ENCODE measurements at places on chromosomes 4 and X. TPM values are rescaled to one million over a fixed set of nuclear protein-coding genes. Genes with fewer than 3 reads are reported as not detected.
A peak's percentile ranks its signal among the peaks of the same experiment; 100 is the strongest.

GRCh38 chr4:7124689-7125442 lies 57.0 kb upstream of the GRPEL1 start:
- DNase-seq, result no peak

DNA sequence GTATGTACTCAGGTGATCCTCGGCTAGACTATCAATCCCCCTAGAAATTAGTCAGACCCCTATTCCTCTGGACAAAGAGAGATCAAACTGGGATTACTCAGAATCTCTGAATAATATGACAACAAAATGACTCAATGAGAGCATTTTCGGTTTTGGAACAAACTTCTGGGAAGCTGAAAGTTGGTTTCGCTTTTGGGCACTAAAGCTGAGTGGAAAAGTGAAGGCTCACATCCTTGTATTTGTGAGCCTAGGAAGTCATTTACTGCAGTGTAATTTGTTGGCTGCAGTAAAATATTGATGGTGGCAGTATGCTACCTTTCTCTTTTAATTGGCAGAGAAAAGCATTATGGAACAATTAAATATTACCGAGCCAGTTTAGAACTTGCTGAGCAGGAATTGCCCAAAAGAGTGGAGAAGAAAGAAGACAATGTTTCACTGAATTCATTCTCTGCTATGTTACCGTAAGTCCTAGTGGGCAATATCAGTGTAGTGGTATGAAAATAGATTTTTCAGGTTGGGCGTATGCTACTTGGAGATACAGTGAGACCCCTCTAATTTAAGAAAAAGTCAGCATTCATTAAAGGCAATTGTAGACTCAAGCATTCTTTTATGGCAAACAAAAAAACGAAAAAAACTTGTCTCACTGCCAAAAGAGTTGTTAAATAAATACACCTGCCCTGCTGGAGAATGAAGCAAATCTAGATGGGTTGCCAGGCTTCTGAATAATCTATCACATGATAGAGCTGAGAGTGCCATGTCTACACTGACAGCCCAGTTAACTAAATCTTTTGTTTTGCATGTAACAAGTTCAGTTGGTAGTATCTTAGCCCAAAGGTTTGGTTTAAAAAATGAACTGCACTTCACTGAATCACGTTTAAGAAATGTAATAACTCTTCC lies 69.6 kb downstream of the AGTR2 start:
- no peak for DNase-seq

DNA sequence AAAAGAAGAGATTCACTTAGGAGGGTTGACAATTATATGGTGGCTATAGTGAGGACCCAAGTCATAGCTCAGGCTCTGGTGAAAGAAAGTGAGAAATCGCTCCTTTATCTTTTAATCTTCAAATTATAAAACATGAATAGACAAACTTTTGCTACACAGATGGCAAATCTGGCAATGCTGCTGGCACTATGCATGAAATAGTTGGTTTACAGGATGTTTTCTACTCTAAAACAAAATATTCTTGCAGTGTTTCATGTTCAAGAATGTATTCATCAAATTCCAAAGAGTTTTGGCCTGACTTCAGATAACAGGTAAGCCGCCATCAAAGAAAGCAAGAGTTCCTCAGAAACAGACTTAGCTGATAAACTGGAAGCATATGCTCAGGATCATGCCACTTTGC lies 801.2 kb downstream of the C4orf33 start:
- no peak for DNase-seq

Gene AR
- 0.22 TPM for total RNA-seq

Gene MAGIX
- 1.0 TPM for total RNA-seq

DNA sequence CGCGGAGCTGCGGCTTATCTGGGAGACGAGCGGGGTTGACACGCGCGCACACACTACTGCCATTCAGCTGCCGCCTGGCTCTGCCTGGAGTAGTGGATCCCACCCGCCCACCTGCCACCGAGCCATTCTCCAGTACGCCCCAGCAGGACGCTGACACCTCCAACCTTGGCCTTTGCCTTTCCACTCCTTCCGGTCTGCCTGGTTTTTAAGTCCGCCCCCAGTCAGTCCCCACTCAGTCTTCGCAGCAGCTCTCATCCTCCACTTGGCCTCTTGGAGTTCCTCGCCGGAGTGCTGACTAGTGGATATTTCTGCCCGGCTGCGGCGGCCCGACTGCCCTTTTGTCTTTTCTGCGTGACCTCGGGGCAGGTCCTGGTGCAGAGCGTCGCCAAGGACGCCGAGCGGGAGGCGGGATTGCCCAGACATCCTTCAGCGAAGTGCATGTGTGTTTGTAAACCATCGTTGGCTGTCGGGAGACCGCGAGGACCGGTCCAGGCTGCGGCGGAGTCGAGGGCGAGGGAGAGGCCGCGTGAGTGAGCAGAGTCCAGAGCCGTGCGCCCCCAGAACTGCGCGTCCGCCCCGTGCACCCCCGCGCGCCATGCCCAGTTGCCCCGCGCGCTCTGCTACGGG lies 1.1 kb downstream of the SLIT2 start:
- no peak for DNase-seq

- no peak for DNase-seq
These were observed 137.8 kb upstream of the CPEB2 start for GRCh38 chr4:14864365-14865030.

GRCh38 chr4:136277741-136278140 lies 1254.6 kb downstream of the PCDH18 start:
- DNase-seq, result no peak

DNA sequence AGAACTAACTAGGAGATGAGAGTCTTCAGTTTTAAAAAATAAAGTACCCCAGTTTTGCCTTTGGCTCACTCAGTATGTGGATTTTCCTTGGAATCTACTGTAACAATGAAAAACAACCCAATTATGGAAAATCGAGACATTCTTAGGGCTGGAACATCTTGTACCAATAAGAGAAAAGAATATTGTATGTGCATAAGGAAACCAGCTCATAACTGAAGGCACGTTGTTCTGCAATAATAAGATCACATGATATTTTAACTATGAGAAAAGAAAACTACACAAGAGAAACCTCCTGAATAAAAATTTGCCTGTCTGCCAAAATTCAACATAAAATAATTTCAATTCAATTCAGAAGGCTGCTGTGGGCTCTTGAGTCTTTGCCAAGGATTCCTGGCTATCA lies 261.8 kb upstream of the EDNRA start:
- no peak for DNase-seq

DNA sequence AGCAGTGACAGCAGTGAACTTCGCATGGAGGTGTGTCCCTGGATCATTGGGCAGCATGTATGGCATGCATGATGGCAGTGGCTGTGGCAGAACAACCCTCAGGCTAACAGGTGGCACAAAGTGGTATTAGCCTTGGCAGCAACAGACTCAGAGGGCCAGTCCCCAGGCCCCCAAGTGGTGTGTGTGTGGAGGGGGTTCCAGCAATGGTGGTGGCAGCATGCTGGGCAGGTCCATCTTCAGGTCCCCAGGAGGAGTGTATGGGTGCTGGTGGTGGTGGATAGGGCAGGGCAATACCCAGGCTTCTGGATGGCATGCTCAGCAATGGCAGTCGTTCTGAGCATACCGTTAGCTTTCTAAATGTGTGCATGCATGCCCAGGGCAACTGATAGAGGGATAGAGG lies 923.7 kb downstream of the PDHA2 start:
- DNase-seq, result no peak

Gene LRP2BP
- 3.3 TPM for total RNA-seq

DNA sequence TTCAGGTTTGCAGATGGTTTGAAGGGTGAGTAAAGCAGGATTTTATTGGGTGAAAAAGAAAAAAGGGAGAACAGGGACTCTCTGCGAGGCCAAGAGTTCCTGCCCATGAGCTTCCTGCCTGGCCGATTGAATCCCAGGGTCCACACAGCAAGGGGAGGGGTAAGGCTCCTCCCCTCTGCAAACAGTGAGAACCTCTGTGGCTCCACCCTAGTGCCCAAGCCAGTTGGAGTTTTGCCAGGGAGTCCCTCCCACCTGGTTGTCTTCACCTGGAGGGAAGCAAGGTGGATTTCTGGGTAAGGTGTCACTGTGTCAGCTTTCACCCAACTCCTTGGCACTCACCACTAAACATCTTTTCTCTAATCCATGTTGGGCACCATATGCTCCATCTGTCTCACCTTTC lies 70.9 kb downstream of the PDHA2 start:
- no peak for DNase-seq

- DNase-seq, result no peak
These were observed 13.3 kb upstream of the TMEM131L start for GRCh38 chr4:153452658-153453378.

DNA sequence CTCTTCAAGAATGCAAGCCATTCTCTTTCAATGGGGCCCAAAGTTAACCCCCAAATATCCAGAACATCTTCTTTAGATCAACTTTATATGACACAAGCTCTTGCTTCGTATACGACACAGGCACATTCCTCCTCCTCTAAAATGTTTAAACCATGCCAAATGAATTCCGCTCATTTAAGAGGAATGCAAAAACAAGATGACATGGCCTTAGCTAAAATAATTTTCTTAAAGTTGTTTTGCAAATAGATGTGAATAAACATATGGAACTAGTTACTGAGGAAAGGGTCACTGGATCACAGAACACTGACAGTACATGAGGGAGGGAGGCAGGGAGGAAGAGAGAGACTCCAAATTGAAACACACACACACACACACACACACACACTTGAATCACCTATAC lies 97.4 kb downstream of the RASL11B start:
- DNase-seq, result no peak

Gene KLB
- total RNA-seq, result not detected

Gene JADE3
- 0.50 TPM for total RNA-seq

GRCh38 chr4:76195326-76195725 lies 18.3 kb downstream of the SCARB2 start:
- DNase-seq, result no peak

GRCh38 chrX:133658293-133658911 lies 243.1 kb upstream of the GPC4 start:
- DNase-seq, result no peak

Gene MAGEB5
- total RNA-seq, result not detected

- no peak for DNase-seq
These were observed 139.2 kb downstream of the PCDH18 start for GRCh38 chr4:137393044-137393443.

GRCh38 chr4:85939595-85939994 lies 420.3 kb downstream of the MAPK10 start:
- no peak for DNase-seq

GRCh38 chrX:56793521-56794320 lies 64.7 kb downstream of the NBDY start:
- no peak for DNase-seq

DNA sequence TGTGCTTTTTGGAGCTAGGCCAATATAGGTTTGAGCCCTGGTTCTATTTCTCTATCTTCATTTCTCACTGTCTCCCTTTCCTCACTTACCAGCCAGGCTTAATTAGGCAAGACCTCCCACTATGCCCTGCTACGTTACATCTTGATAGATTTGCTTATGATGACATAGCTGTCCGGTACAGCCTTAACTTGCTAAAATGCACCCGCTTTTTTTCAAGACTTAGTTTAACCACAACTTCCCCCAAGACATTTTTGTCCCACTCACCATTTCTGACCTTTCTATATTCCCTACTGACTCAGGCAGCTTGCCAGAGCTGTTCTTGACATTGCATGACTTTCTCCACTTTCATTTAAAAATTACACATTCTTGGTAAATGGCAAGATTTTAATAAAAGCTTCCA lies 152.6 kb downstream of the MID1 start:
- no peak for DNase-seq

GRCh38 chrX:41085878-41086626 lies 807 bp downstream of the USP9X start:
- DNase-seq, result peak; percentile 9

- no peak for DNase-seq
These were observed 62.3 kb downstream of the AGTR2 start for GRCh38 chrX:116232833-116233232.

DNA sequence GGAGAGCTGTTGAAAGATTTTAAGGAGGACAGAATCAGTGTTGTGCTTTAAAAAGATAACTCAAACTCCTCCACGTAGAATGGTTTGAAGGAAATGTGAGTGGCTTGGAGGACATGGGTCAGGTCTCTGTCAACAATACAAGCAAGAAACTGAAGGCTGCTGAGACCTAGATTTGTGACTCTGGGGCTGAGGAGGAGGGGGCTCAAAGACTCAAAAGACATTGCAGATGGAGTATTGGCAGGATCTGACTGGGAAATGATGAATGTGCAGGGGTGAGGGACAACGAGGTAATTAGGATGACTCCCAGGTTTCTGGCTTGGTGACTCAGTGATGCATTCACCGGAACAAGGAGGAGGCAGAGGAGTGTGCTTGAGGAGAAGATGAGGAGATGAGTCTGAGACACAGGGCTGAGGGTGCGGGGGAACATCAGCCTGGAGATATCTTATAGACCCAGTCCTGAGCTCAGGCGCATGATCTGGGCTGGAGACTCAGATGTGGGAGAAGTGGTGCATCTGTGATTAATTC lies 3.3 kb upstream of the RPS4X start:
- no peak for DNase-seq

Gene GPR173
- not detected for total RNA-seq

- no peak for DNase-seq
These were observed 28.1 kb downstream of the ANK2 start for GRCh38 chr4:113077575-113077974.

DNA sequence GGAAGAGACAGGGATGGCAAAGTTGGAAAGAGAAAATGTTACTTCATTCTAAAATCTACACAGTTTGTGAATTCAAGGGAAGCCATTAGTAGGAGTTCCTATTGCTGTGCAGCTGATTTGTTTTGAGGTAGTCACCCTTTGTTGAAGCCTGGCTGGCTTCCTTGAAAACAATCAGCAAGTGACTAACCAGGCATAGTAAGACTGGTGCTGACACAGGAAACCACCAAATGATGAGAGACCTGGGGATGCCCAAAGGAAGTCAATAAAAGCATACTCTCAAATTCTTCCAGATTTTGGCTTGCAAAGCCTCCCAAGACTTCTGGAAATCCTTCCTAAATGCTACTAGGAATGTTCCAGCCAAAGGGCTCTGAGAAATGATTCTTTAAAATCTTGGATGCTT lies 23.9 kb upstream of the PRDM8 start:
- DNase-seq, result peak; percentile 27

GRCh38 chr4:24195991-24196736 lies 306.3 kb upstream of the PPARGC1A start:
- DNase-seq, result no peak

Gene DGAT2L6
- total RNA-seq, result not detected

- DNase-seq, result no peak
These were observed 655.6 kb downstream of the IL1RAPL1 start for GRCh38 chrX:29242856-29243255.

Gene KIT
- total RNA-seq, result 6.0 TPM

DNA sequence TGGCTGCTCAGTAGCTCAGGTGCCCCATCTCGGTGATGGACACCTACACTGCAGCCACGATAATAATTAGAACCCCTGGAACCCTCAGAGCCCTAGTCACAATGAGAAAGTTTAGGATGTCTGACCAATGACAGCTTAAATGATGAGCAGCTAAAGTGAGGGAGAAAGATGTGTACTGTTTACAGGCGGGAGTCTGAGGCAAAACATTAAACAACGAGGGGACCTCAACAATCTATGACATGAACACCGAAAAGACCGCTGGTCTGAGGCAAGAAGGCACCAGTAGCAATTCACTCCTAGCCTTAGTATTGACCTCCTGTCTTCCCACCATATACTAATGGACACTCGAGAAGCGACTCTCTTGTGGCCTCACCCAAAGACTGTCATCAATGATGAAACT lies 369.5 kb upstream of the SMIM31 start:
- no peak for DNase-seq

Gene ADGRG2
- not detected for total RNA-seq
